ENCODE measurements at places on chromosomes 3 and 15.

DNA sequence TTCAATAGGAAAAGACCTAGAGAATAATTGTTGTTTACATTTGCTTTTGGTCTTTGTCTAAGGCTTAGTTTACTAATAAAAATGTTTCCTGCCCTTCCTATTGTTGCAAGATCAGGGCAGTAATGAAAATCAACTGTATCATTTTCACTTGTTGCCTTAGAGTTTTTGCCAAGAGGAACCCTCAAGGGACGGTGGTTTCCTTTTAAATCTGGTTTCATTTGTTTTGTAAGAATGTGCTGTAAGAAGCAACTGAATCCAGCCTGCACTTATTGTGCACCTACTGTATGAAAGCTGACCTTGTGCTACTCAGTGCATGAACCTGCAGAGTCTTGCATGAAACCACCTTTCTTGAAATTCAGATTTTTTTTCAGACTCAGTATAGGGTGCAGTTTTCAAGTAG is 5.3 kb downstream of the IGF1R start:
- DNase-seq = no peak

GRCh38 chr15:89341316-89342005 is 6.8 kb upstream of the POLG start:
- DNase-seq = no peak

DNA sequence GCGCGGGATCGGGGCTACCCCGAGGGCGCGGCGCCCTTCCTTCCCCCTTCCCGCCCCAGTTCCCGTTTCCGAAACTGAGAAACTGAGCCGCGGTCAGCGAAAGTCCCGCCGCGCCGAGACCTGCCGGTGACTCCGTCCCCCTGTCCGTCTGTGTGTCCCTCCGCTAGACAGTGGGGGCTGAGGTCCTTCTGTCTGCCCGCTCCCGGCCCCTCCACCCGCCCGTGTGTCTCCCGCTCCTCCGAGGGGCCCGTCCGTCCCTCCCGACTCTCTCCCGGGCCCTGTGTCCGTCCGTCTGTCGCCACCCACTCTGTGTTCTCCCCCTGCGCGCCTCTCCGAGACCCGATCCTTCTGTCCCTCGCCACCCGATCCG is 426 bp downstream of the PRKCD start:
- no peak for DNase-seq

DNA sequence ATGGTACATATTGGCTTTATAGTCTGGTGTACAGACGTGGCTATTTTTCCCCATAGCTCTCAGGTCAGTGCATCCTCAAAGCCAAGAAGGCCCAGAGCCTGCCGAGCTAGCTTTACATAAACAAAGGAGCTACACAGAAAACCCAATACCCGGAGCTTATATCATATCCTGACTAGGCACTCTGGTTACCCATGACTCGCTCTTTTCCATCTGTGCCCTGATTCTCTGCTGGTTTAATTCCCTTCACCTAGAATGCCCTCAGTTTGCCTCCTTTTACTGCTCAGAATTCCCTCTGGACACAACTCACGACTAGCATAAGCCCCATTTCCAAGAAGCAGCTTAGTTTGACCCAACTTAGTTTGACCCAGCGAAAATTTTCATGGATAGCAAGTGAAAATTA is 110.8 kb downstream of the TIGIT start:
- no peak for DNase-seq

GRCh38 chr3:130894986-130895280 is 1.0 kb downstream of the ATP2C1 start:
- DNase-seq = no peak

- no peak for DNase-seq
Measured at GRCh38 chr3:142104763-142105162, 44.6 kb downstream of the TFDP2 start.

DNA sequence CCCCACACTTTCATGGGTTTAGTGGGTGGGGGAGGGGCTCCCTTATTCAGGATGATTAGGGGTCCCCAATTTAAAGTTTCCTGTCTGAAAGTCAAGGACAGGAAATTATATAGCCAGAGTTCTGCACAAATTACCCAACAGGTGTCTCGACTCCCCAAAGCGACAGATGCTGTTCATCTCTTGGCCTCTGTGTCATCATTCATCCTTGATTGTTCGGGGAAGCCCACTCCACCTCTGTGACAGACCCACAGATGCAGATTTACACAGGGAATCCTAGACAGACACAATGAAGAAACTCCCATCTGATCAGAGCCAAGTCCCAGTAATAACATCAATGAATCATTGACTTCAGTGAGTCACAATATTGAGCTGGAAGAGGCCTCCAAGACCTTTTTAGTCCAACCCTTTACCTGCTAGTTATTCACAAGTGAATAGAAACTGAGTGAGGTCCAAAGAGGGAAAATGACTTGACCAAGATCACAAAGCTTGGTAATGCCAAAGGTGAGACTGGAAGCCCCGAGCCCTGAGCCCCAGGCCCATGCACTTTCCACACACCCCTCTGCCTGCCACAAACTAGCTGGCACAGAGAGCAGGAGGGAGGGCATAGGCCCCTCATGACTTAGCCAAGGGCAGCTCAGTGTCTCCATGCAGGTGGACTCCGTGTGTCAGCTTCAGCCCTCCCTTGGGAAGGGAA is 7.9 kb upstream of the SRP14 start:
- no peak for DNase-seq

DNA sequence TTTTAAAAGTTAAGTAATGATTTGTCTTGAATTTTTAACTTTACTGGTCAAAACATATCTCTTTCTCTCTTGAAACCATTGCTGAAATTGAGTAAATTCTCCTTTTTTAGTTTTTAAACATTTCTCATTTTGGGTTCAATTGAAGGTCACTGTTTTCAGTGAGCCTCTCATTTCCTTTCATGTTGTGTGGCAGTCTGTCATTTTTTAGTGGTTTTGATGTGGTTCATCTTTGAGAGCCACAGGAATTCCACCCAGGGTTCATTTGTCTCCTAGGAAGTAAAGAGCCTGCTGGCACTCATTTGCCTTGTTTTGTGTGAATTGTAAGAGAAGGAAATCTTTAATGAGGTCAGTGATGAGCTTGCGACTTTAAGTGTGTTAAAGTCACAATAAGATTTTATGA is 10.4 kb downstream of the CLDN11 start:
- DNase-seq = no peak

- no peak for DNase-seq
Measured at GRCh38 chr3:160312014-160312624, 86.9 kb downstream of the C3orf80 start.

DNA sequence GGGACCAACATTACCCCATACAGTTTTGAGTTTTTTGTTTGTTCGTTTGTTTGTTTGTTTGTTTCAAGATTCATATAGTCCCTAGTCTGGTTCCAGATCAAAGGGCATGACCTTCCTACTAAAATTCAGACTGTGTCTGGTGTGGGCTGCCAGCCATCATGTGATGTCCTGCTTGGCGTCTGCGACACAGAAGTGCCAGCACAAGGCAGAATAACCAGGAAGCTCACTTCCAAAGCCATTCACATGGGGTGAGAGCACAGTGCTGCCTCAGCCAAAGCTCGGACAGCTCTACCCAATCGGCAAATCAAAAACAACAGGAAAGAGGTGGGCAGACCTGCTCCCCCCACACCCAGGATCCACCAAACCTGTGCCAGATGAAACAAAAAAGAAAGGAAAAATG is 142.6 kb upstream of the THBS1 start:
- DNase-seq = no peak

DNA sequence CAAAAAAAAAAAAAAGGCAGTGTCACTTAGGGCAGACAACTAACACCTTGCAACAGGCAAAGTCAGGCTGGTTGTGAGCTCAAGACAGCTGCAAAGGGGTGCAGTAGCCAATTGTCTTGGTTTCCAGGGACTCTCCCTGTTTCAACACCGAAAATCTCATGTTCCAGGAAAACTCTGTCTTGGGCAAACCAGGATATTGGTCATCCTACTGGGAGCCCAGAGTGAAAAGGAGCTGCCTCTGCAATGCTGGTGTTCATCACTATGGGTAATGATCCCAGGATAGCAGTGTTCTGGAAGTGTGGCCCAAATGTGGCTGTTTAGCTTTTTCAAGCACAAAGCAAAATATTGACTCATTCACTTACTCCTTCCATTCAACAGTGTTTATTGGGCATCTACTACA is 82.6 kb downstream of the ARHGAP31 start:
- no peak for DNase-seq

GRCh38 chr3:30428251-30428650 is 178.2 kb upstream of the TGFBR2 start:
- DNase-seq = no peak

GRCh38 chr3:48935530-48935929 is 16.9 kb downstream of the ARIH2 start:
- no peak for DNase-seq

GRCh38 chr3:36065321-36065720 is 315.0 kb upstream of the STAC start:
- no peak for DNase-seq

GRCh38 chr3:172077197-172077757 is 37.9 kb downstream of the FNDC3B start:
- no peak for DNase-seq

GRCh38 chr15:65100442-65100841 is 14.6 kb downstream of the UBAP1L start:
- DNase-seq = no peak

GRCh38 chr15:68888419-68888818 is 41.9 kb upstream of the SPESP1 start:
- DNase-seq = no peak

DNA sequence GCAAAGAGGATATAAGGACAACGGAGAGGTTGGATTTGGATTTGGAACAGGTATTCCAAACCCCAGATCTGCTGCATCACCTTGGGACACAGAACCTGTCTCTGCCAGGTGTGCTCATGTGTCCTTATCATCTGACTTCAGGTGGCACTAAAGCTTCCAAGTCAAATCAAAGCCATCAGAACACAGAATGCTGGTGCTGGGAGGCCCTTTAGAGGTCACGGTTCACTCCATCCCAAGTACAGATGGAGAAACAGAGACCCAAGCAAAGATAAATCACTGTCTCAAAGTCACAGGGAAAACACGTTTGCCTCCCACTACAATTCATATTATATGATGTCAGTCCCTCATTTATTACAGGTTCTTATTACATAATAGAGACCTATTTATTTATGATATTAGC is 72.8 kb downstream of the HES1 start:
- DNase-seq = no peak

GRCh38 chr3:58027704-58028317 is 19.6 kb downstream of the FLNB start:
- no peak for DNase-seq

DNA sequence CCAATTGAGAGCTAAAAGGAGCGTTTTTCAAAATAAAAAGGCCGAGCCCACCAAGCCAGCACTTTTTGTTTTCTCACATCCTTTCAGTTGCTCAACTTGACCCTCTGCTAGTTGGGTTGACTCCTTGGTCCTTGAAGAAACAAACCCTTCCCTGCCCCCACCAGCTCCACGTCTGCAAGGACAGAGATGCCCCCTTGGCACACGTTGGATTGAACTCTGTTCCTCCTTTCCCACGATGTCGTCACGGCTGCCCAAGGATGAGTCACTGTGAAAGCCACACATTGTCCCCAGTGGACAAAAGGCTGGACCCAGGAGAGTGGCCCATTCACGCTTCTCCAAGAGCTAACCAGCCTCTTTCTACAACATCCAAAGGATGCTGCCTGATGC is 43.0 kb upstream of the SPATA12 start:
- no peak for DNase-seq

GRCh38 chr15:56806148-56806536 is 72.8 kb upstream of the ZNF280D start:
- no peak for DNase-seq

DNA sequence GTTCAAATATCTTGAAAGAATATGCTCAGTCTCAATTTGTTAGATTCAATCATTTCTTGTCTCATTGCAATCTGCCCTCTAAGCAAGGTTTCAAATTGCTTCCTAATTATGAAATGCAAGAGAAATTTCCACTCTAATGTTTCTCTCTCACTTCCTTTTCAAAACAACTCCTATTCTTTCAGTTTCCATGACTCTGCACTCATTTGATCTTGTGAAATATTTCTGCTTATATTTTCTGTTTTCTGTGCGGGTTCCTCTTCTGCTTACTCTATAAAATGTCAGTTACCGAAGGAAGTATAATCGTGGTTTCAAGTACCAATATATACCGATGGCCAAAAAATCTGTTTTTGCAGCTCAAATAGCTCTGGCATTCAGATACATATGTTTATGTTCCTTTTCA is 521.9 kb upstream of the NAALADL2 start:
- no peak for DNase-seq

GRCh38 chr15:75454471-75455378 is 3.2 kb upstream of the SIN3A start:
- DNase-seq = peak; percentile 48

- no peak for DNase-seq
Measured at GRCh38 chr3:52609316-52609815, 73.0 kb downstream of the UQCC5 start.

GRCh38 chr3:14352002-14352627 is 50.3 kb upstream of the SLC6A6 start:
- DNase-seq = no peak

DNA sequence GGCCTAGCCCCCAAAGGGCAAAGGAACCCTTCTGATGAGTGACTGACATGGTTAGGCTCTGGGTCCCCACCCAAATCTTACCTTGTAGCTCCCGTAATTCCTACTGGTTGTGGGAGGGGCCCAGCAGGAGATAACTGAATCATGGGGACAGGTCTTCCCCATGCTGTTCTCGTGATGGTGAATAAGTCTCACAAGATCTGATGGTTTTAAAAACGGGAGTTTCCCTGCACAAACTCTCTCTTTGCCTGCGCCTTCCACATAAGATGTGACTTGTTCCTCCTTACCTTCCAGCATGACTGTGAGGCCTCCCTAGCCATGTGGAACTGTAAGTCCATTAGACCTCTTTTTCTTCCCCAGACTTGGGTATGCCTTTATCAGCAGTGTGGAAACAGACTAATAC is 16.9 kb downstream of the TKT start:
- DNase-seq = no peak

DNA sequence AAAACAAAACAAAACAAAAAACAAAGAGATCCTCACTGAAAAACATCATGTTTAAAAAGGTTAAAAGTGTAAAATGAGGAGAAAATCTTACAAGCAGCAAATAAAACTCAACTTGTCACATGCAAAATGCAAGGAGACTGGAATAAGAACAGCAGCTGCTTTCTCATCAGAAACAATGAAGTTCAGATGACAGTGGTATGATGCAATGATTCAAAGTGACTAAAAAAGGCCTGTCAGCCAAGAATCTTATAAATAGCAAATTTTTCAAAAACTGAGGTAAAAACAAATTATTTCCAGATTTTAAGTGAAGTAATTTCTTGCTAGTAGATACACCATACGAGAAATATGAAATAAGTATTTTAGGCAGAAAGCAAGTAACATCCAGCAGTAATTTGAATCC is 68.6 kb upstream of the EPHA3 start:
- DNase-seq = no peak

DNA sequence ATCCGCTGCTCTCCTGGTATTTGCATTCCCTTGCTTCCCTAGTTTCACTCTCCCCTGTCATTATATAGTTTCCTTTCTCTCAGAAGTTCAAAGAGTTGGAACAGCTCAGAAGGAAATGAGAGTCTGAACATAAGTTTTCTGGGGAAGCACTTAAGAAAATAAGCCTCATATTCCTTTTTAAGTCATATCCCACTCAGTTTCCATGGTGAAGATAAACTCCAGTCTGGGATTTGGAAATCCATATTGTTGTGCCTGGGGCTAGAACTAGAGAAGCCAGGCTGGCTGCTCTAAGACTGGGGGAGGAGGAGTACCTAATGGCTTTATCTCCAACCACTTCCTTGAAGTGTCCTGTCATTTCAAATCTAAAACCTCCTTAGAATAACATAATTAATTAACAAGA is 134.2 kb upstream of the ALCAM start:
- DNase-seq = no peak

- DNase-seq = peak; percentile 90
Measured at GRCh38 chr15:67836477-67836876, 3.4 kb downstream of the RNU6-1 start.

- peak; percentile 30 for DNase-seq
Measured at GRCh38 chr3:124520970-124521369, 209.3 kb upstream of the UMPS start.

All from HuH-7.5 (cell line).